ENCODE measurements at places on chromosomes 7 and 10. TPM values are rescaled to one million over a fixed set of nuclear protein-coding genes. Genes with fewer than 3 reads are reported as not detected.

SERPINE1 gene
- 23.1 TPM for total RNA-seq

GALNT17 gene
- total RNA-seq: not detected

C10orf53 gene
- not detected for total RNA-seq

CLRN3 gene
- total RNA-seq: not detected

RAMP3 gene
- total RNA-seq: not detected

LHFPL3 gene
- not detected for total RNA-seq

DRGX gene
- total RNA-seq: not detected

ZCWPW1 gene
- total RNA-seq: 2.4 TPM

CRHR2 gene
- not detected for total RNA-seq

RBP4 gene
- total RNA-seq: 1.9 TPM

RAB19 gene
- not detected for total RNA-seq

ITPRID1 gene
- not detected for total RNA-seq

CYP17A1 gene
- not detected for total RNA-seq

ZNF485 gene
- total RNA-seq: 3.8 TPM

KCP gene
- total RNA-seq: 1.6 TPM

PIK3CG gene
- total RNA-seq: not detected

EPC1 gene
- 56.9 TPM for total RNA-seq

NKX1-2 gene
- total RNA-seq: not detected

STEAP4 gene
- 2.1 TPM for total RNA-seq

PPP1R17 gene
- not detected for total RNA-seq

SPDYE9 gene
- total RNA-seq: 0.08 TPM

DOCK4 gene
- 7.6 TPM for total RNA-seq

AGBL3 gene
- total RNA-seq: 0.41 TPM

HOXA3 gene
- 3.5 TPM for total RNA-seq

NEUROG3 gene
- total RNA-seq: not detected

LRRTM3 gene
- total RNA-seq: under 0.01 TPM

BMPER gene
- total RNA-seq: 157 TPM

GIMAP4 gene
- 1.3 TPM for total RNA-seq

CREB5 gene
- 0.25 TPM for total RNA-seq

PKD2L1 gene
- not detected for total RNA-seq

ANKIB1 gene
- total RNA-seq: 118 TPM

Measured in fibroblast of the aortic adventitia (primary cell).